ENCODE measurements at places on chromosomes 11 and 22.

GRCh38 chr11:85709941-85710702 is 24.1 kb upstream of the CCDC89 start:
- DNase-seq: no peak

- no peak for DNase-seq
These were observed 15.0 kb upstream of the TMEM45B start for GRCh38 chr11:129800655-129801054.

DNA sequence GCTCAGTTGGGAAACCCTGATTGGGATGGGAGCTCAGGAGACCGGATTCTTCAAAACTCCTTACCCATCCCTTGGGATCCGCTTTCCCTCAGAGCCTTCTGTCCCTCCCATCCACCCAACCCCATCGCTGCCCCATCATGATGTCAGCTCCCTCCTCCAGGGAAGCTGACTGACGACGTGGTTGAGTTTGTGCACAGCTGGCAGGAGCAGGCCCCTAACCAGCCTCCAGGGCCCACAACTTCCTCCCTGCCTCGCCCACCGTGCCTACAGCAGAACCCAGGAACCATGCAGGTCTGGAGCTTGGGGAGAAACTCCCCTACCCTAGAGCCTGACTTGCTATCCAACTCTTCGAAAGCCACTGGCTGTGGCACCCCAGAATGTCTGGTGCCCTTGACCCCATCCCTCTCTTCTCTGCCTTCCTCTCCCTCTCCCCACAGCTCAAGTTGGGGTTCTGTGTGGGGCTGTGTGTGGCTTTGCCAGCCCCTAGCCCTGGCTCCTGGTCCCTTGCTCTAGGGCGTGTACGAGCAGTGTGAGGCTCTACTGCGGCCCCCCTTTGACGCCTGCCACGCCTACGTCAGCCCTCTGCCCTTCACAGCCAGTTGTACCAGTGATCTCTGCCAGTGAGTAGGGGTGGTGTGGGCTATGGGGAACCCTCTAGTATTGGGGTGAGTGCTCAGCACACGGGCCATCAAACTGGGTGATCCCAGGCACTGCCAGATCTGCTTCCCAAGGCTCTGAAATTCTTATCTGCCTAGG is 11.1 kb downstream of the OTOG start:
- DNase-seq: no peak

DNA sequence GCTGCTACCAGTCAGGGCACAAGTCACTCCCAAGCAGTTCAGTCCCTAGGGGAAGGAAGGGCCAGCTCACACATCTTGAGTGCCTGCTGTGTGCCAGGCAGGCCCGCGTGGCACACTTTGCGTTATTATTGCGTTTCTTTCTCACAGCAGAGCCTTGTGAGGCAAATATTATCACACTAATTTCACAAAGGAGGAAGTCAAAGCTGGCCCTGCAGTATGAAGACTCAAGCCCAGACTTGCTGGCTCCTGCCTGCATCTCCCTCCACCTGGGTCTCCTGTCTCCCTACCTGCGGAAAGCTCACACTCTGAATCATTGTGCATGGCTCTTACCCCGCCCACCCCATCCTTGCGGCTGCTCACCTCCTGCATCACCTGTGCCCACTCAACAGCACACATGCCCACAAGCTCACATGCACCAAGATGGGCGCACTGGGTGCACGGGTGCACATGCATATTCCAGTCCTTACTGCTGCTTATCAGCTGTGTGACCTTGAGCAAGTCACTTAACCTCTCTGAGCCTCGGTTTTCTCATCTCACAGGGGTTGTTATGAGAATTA is 31.7 kb upstream of the P2RY2 start:
- DNase-seq: no peak

GRCh38 chr22:36160499-36160942 is at the start of gene APOL3:
TSS of gene APOL3 (minus strand) at chr22:36160755. CDS start at chr22:36149055, 11,700 bp downstream.
- DNase-seq: peak; percentile 62

DNA sequence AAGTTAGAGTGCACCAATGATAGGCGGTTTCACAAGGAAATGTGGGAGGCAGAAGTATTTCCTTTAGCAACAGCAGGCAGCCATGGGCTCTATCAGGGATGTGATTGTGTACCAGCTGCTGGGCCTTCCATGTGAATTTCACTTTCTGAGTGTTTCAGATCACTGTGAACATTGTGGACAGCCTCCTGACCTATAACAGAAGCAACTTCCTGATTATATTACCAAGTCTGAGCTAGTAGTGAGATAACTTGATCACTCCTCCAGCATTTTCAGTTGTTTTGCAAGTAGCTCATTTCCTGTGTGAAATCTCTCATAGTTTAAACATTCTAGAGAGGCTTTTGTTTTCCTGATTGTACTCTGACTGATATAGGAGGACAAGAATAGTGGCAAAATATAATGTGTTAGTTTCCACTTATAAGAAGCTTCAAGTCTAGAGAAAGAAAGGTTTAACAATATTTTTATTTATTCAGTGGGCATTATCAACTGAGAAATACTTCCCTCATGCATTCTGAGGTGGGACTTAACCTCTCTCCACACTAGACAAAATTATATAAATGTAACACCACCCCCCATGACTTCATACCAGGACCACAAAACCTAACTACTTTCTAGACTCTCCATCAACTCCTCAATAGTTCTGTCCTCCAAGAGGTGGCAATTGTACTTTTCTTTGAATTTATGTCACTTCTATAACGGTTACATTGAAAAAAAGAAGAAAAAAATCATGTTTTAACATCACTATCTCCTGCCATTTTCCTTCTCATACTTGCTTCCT is 184.2 kb upstream of the LUZP2 start:
- no peak for DNase-seq

DNA sequence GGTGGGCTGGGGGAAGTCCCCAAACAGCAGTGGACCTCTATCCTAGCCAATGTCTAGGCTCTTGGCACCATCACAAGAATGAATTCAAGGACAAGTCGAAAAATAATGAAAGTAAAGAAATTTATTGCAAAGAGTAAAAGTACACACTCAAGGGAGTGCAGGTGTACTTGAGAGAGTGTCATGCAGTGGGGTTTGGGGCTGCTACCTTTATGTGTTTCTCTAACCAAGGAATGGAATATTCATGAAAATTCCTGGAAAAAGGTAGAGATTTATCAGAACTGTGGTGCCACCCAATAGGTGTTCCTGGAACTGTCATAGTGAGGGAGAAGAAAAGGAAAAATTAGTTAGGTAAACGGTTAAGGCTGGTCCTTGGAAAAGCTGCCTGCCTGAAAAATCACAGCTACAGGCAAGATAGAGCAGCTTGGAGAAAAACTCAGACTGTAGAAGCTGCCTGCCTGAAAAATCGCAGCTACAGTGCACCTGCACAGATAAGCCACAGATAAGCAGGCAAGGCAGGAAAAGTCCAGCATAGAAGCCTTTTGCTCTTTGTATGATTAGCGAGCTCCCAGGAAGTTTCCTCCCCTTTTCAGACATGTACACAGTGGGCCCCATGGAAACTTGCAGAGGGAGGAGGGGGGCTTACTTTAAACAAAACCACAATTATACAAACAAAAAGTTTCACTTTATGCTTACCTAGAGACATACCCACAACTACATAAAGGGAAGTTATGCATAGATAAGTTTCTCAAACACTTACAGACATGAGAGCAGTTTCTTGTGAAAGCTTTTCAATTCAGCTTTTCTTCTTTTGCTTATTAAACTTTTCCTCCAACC is 71.4 kb upstream of the B3GNT6 start:
- no peak for DNase-seq

DNA sequence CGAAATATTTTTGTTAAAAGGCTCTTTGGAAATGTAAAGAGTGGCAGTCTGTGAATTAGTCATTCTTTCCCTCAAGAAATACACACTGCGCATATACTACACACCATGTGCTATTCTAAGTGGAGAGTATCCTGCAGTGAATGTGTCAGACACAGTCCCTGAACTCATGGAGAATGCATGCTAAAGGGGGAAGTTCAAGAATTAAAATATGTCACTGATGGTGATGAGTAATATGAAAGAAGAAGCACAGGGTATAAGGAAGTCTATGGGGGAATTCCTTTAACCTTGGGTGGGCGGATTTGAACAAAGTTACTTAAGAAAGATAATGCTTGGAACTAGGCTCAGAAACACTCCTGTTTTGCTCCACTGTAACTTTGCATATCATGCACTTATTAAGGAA is 153.0 kb downstream of the LRRC4C start:
- DNase-seq: no peak

GRCh38 chr22:48121984-48122383 is 1359.5 kb downstream of the TBC1D22A start:
- DNase-seq: no peak

GRCh38 chr11:69120096-69120875 is 35.4 kb upstream of the SMIM38 start:
- no peak for DNase-seq

DNA sequence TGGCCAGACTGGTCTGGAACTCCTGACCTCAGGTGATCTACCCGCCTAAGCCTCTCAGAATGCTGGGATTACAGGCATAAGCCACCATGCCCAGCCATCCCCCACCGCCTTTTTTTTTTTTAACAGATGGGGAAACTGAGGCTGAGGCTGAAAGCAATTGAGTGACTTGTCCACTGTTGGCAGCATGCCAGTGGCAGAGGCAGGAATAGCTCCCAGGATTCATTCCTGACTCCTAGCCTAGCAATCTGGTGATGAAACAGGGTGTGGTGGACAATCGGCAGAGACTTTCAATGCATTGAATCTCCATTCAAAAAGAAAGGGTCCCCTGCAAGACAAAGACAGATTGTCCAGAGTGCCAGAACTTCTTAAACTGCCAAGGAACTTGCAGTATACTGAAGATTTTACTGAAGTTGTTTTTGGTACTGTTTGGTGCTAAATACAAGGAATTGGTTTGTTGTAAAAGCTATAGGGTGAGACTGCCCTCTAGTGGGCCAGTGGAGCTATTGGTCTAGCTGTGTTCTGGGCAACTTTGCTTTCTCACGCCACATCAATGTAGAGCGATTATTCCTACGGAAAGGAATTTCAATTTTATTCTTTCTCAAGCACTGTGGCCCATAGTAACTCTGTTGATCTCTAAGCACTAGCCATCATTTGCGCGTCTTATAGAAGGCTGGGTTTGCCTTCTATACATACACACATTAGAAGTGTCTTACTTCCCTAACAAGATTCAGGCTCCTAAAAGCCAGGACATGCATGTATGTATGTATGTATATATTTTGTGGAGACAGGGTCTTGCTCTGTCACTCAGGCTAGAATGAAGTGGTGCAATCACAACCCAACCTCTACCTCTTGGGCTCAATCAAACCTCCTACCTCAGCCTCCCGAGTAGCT is 21.0 kb downstream of the C22orf31 start:
- DNase-seq: peak; percentile 67

DNA sequence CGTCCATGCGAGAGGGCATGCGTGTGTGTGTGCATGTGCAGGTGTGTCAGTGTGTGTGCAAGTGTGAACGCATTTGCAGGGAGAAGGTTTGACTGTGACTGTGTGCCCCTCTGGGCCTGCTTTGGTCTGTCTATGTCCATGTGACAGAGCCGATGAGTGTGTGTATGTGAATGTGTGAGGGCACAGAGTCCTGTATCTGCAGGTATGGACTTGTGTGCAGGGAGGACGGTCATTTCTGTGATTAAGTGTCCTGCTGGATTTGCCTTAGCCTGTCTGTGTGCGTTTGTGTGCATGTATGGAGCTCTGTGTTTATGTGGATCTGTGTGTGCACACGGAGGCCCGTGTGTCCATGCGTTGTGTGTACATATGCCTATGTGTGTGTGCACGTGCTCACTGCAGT is 5.4 kb downstream of the EMID1 start:
- no peak for DNase-seq

DNA sequence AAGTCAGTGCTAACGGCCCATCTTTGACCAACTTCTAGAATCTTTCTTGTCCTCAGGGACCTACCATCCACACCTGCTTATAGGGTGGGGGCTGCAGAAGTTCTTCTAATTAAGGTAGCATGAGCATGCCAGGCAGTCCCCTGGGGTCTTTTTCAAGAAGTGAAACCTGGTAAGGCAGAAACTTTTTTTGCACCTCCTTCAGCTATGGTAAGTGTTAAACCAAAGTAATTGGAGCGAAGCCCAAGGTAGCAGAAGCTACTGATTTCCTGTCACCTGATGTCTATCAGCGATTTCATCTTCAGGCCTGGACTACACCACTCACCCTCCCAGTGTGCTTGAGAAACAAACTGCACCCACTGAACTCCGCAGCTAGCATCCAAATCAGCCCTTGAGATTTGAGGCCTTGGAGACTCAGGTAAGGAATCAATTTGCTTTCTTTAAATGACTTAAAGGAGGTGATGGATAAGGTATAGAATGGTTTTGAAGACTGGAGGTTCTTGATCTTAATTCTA is at the start of gene MS4A1:
TSS of gene MS4A1 (plus strand) at position 317 of the 512 bp plus-strand sequence. CDS start 6,528 bp downstream, outside the sequence.
- DNase-seq: peak; percentile 16

DNA sequence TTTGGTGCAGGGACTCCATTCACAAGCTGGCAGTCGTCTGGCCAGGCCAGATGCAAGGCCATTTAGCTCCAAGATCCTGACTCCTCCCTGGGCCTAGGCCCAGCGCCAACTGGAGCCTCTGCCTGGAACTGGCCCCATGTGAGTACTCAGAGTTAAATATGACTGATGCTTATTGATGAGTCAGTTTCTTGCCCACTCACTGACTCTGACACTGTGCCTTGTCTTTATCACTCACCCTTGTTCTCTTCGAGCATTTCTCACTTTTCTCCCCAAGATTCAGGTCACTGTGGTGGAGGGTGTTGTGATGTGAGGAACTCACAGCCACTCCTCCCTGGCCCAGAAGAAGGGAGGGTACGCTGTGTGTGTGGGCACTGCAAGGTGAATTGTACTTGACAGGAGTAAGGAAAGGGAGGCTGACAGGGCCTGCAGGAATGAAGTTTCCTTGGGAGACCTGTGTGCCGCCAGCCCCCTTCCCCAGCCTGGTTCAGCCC is 23.2 kb upstream of the ST3GAL4 start:
- DNase-seq: peak; percentile 41

DNA sequence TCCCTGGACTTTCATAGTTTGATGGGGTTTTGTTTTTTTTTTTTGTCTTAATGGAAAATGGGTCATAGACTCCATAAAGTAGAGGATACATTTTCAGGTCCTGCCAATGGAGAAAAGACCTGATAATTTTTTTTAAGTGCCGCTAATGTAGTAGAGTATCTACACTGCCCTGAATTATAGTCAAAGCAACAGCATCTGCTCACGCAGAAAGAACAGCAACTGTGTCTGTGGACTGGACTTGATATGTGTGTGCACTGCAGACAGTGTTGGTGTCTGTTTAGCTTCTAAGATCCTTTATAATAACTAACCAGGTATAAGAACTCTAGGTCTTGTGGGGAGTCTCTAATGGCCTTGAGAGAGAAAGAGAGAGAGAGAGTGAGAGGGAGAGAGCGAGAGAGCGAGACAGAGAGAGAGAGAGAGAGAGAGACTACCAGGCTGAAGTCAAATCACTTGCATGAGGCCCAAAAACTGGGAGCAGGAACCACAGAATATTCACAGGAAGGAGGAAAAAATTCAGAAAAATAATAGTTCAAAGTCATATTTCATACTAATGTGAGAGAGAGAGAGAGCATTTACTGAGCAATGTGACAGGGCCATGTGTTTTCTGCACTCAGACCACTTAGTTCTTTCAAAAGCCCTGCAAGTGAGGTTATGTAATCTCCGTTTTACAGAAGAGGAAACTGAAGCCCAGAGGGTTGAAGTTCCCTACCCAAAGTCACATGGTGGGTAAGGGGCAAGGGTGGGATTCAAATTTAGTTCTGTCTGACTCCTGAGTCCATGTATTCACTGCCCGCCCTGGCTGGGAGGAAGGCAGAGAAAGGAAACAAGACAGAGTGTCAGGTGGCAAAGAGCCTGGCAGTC is 8.6 kb upstream of the MIAT start:
- DNase-seq: no peak

Measured in CD4-positive, alpha-beta T cell treated with Interleukin-15 for 4 hours (primary cell).